ENCODE measurements at places on chromosomes 4 and X.

DNA sequence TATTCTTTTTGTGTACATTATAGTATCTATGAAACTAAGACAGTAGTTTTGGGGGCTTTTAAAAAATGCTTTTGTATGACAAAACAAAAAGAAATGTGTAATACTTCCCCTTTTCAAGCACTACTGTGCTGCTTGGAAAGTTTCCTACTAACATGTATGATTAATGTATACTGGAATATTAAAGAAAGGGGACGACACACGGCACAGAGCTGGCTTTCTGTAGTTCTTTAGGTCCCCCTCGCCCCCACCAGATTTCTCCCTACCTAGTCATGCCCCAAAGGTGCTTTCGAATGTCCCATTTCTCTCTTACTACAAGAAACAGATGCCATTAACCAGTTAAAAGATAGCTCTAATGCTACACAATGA, 1.6 kb upstream of the AP1S2 start:
- DNase-seq = no peak

DNA sequence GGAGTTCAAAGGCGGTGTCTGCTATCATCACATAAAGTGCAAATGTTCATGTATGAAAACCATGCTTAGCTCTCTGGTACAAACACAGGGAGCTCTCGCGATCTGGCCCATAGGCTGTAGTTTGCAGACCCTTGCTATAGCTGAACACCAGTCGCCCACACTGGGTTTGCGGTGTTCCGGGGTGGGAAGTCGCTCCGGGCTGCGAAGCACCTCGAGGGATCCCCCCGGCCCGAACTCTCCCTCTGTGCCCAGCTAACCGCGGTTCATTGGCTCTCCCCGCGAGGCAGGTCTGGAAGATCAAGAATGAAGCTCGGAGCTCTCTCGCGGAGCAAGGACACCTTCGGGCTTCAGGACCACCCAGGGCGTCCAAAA, 341 bp upstream of the PRPS2 start:
- no peak for DNase-seq

DNA sequence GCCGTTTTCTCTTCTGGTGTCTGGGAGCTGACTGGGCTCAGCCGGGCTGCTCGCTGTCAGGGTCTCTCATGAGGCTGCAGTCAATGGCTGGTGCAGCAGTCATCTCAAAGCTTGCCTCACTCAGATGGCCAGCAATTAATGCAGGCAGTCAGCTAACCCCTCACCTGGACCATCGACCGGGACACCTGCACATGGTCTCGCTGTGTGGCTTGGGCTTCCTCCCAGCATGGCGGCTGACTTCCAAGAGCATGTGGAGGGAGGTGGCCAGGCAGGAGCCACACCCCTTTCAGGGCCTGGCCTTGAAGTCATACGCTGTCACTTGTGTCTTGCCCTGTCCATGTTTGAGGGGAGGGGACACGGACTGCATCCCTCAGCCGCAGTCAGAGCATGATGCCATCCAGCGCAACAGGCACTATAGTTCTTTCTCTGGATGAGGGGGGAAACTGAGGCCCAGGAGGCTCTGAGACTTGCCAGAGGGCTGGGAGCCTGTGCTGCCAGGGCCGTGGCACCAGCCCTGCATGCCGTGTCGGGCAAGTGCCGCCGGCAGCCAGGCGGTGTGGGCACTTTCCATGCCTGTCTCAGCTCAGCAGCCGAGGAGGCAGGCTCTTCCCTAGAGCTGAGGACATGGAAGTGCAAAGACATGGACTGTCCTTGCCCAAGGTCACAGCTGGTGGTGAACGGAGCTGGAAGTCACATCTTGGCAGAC, 201.8 kb downstream of the AFAP1 start:
- DNase-seq = no peak

GRCh38 chrX:155767876-155768769, 113.0 kb upstream of the VAMP7 start:
- DNase-seq = peak; percentile 7

- DNase-seq = no peak
Measured at GRCh38 chr4:89836031-89836745, 773 bp downstream of the SNCA start.

DNA sequence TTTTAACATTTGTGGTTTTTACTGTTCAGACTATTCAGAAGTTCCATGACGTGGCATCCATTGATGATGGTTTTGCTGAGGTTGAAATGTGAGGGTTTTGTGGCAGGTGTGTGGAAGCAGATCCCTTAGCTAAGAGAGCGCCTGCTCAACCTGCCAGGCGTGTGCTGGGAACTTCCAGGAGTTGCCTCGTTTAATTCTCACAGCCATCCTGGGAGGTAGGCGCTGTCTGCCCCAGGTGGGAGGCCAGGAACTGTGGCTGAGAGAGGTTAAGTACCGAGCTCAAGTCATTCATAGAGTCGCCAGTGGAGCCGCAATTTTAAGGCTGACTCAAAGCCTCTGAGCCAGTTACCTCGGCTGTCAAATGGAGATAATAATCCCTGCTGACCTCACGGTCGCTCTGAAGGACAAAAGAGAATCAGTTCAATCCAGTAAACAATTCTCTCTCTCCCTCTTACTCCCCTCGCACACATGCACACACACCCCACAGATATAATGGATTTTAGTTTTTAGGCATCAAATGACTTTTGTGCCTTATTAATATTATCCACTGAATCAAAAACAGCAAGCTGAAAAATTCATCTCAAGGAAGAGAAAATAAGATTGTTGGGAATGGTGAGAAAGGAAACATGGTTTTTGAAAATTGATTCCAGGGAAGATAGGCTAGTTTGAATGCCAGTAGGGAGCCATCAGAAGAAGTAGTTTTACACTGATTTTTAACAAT, 171.3 kb downstream of the PTTG2 start:
- no peak for DNase-seq

DNA sequence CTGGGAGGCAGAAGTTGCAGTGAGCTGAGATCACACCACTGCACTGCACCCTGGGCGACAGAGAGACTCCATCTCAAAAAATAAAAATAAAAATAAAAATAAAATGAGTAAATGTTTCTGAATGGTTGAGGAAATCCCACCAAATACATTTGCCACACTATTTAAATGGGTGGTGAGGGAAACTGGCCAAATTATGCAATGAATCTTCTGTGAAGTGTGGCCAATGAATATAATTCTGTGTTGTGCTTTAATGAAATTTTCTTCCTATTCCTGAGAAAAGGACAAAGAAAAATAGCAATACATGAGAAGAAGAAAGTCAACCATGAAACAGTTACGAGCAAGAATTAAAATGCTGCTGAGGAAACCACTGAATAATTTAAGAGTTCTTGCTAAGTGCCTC, 69.9 kb downstream of the CAMK2D start:
- no peak for DNase-seq

- no peak for DNase-seq
Measured at GRCh38 chr4:56909086-56909894, 1.6 kb downstream of the REST start.

- DNase-seq = no peak
Measured at GRCh38 chr4:1711055-1711570, 1.0 kb downstream of the SLBP start.

GRCh38 chr4:140450352-140450751, 22.9 kb upstream of the CLGN start:
- no peak for DNase-seq

GRCh38 chrX:40947276-40947675, 138.0 kb upstream of the USP9X start:
- DNase-seq = no peak

DNA sequence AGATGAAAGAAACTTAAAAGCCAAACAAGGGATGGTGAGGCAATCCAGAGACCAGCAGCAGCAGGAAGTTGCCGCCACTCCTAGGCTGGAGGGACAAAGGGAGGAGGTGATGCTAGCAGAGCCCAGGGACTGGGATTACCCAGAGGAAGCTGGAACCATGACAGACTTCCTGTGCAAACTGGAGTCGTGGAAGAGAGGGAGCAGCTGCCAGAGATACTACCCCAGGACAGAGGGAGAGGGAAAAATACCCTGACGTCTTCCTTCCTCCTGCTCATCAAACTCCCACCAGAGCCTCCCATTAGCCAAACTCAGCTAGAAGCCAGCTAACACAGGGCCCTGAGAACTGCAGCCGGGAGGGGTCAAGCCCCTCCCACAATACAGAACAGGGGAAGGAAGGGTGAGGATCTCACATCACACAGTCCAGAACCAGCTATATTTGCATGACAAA, 101.2 kb upstream of the KLF3 start:
- no peak for DNase-seq

GRCh38 chr4:3871181-3871852, 105.1 kb downstream of the ADRA2C start:
- no peak for DNase-seq

- no peak for DNase-seq
Measured at GRCh38 chr4:78809295-78809694, 33.1 kb downstream of the BMP2K start.

- DNase-seq = no peak
Measured at GRCh38 chrX:38848671-38849455, 47.6 kb downstream of the MID1IP1 start.

GRCh38 chrX:31670245-31670644, 598.4 kb upstream of the FTHL17 start:
- no peak for DNase-seq

- peak; percentile 77 for DNase-seq
Measured at GRCh38 chr4:76546759-76547742, 112.0 kb downstream of the SHROOM3 start.

DNA sequence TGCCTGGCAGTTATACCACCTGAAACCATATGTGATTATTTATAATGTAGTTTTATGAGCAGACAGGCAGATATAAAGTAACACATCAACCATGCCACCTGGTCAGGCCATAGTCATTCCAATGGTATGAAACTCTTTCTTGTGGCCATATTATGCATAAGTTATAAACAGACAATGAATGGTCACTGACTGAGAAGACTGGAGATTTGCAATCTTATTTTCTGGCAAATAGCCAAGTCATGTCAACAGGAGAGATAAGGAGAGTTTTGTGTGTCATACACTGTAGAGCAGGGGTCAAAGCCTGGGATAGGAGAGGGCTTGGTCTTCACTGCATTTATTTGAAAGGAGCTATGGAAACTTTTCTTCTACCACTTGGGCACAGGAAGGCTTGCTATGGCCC, 29.5 kb downstream of the SORBS2 start:
- no peak for DNase-seq

DNA sequence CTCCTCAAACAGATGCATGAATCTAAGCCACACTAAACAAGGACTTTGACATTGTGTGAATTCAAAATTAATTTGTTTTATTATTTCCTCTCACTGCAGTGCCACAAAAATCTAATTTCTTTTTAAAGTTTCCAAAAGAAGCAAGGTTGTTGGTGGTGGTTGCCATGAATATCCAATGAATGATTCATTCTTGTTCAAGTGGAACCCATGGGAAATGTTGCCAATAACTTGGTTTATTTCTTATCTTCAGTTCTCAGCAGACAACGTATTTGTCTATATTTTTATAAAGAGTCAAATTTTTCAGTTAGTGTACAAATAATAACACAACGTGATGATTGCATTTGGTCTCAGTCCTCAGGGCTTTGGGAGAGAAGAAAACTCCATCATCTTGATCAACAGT, 309.4 kb upstream of the NOCT start:
- DNase-seq = no peak

DNA sequence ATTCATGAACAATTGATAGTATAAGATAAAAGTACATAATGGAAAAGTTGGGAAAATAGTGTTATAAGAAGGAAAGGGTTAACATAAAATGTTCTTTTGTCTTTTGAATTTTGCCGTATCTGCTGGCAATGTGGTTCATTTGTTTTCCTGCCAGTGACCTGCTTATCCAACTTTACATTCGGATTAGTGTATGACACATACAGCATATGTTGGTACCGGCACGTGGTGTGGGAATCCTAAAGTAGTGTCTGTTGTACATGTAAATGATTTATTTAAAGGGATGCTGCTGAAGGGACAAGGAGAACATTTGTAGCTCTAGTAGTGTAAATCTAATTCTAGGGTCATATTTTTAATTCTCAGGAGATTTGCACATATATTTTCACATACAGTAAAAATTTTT, 11.5 kb downstream of the RAB9A start:
- no peak for DNase-seq

GRCh38 chr4:73964862-73965611, 16.8 kb downstream of the PF4 start:
- DNase-seq = no peak

DNA sequence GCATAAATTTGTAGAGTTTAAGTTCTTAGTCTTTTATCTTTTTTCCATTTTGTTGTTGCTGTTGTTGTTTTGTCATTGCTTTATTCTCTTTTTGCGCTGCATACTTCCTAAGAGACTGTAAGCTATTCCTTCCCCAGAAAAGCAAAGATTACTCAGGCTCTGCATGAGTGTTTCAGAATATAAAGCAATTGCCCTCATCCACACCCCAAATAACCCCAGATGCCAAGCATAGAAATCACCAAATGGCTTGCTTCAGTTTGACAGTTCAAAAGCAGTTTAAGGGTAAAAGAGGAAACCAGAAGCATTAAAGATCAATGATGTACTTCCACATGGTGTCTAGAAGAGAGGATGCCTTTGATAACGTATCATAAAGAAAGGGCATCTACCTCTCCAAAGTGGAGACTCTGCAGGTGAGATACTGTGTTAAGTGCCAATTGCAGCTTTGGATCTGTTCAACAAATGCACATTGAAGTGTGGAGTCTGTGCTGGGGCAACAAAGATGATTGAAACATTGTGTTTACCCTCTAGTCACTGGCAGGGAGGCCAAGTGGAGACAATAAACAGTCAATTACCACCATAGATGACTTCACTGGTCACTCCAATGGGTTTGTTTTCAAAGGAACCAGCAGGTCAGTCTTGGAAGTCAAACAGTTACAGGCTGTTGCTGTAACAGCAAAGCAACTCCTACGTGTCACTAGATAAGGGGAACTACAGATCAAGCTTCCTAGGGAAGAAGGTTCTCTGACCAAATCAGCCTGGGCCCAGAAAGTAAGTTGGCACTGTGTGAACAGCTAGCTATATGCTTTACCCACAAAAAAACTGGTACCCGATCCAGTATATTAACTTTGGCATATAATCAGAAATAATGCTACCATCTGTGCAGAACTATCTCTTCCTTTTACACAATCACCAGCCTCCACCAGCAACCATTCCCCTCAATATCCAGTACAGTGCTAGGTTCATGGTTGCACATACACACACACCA, 40.6 kb upstream of the IL21 start:
- DNase-seq = no peak

- no peak for DNase-seq
Measured at GRCh38 chr4:66629927-66630326, 915.4 kb downstream of the CENPC start.

DNA sequence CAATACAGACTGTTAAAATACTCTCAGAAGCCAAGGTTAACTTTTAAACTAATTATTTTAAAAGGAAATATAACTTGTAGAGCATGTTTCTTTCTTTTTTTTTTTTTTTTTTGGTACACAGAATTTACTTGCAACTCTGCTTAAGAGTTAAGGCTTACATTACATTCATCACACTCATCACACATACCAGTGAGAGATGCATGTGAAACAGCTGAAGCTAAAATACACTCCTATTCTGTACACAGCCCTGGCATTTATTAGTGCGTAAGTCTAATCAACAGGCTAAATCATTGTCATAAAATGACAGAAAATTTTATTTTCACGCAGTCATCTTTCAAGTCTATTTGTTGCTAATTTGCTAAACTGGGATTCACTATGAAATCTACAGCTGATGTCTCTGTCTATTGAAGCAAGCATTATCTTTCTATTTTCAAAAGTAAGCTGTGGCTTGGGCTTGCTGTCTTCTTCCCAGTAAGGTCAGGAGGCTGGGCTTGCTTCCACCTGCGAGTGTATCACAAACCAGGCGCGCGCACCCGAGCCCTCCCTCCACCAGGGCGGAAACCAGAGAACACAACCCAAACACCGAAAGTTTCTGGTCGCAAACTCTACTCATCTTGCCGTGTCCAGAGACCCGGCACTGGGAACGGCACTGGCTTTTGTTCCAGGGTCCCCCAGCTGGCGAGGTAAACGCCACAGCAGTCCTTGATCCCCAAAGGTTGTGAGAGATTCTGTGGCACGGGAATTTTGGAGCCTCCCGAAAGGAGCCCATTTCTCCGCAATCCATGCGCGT, 3.9 kb downstream of the MAML3 start:
- no peak for DNase-seq

Measured in AG04449 (cell line).